ENCODE measurements at places on chromosomes 5 and 9. TPM values are rescaled to one million over a fixed set of nuclear protein-coding genes. Genes with fewer than 3 reads are reported as not detected.

The ADRB2 gene
- total RNA-seq: 6.7 TPM

The IL13 gene
- total RNA-seq: not detected

The SOX30 gene
- 0.13 TPM for total RNA-seq

The MEGF10 gene
- 8.2 TPM for total RNA-seq

The FBP1 gene
- 13.6 TPM for total RNA-seq

The TEX48 gene
- total RNA-seq: not detected

The CLK4 gene
- 52.8 TPM for total RNA-seq

The LRRC19 gene
- not detected for total RNA-seq

The SAXO1 gene
- total RNA-seq: 0.49 TPM

The HMCN2 gene
- 3.3 TPM for total RNA-seq

The GPR150 gene
- total RNA-seq: 0.49 TPM

The IL33 gene
- total RNA-seq: 61.1 TPM

The LPAR1 gene
- 170 TPM for total RNA-seq

DNA sequence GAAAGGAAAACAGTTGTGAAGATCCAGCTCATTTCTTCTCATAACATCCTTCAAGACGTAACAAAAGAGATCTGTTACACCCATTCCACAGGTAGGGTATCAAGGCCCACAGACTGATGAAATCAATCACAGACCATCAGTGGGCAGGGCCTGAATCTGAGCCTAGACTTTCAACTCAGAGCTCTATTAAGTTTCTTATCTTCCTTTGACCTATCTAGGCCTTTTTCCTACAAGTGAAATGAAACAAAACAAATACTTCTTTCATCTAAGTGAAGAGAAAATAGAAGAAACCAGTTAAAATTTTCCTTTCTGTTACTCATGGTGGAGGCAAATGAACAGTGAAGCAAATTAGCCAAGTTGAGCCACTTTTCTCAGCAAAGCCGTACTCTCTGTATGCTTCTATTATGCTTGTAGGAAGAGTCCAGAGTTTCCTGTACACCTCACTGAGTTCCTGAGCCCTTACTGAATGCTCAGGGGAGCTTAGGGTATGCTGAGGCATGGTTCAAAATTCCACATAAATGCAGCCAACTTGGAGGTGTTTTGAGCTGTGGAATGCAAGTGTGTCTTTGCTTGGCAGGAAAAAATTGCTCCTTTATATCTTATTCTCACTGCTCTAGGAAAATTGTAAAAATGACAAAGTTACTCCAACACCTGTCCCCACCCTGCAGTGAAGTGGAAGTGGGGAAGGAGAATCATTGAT is 91.9 kb downstream of the FEM1C start:
- no peak for DNase-seq

GRCh38 chr9:5450359-5451091 is at the start of gene CD274:
Gene CD274 (plus strand): TSS chr9:5450542. CDS start chr9:5456114, 5,572 bp downstream.
- peak; percentile 89 for DNase-seq

- DNase-seq: no peak
These were observed 144.6 kb upstream of the SLC30A5 start for GRCh38 chr5:68949256-68949655.

- DNase-seq: no peak
These were observed 17.3 kb downstream of the ADGRD2 start for GRCh38 chr9:124467410-124468060.

DNA sequence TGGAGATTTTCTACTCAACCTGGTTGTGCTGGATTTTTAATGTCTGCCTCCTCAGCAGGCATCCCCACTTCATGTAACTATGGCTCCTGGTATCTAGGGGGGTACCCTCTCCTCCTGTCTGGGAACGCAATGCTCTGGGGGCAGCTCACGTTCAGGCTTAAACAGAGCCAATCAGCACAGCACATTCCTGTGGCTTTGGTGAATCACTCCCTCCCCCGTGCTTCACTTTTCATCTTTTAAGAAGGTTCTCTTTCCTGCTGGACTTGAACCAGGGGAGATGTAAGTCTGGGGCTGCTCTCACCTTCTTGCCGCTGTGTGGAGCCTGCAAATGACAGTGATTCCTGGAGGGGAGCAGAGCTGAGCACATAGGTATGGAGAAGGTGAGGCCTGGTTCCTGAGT is 101.2 kb downstream of the MSX2 start:
- DNase-seq: no peak

- DNase-seq: no peak
These were observed 58.7 kb downstream of the NSUN2 start for GRCh38 chr5:6574111-6574510.

GRCh38 chr9:99595796-99596195 is 225.9 kb upstream of the NR4A3 start:
- DNase-seq: no peak

GRCh38 chr9:71987471-71988371 is 72.7 kb downstream of the C9orf57 start:
- no peak for DNase-seq

DNA sequence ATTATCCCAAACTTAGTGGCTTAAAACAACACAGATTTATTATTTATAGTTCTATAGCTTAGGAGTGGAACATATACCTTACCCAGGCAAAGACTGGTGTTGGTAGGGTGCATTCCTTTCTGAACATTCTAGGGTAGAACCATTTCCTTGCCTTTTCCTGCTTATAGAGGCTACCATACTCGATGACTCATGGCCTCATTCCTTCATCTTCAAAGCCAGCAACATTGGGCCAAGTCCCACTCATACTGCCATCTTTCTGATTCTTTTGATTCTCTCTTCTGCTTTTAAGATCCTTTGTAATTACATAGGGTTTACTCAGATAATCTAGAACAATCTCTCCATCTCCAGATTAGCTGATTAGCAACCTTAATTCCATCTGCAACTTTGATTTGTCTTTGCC is 452.7 kb upstream of the KLF4 start:
- no peak for DNase-seq

- DNase-seq: no peak
These were observed 6.9 kb upstream of the PDCL start for GRCh38 chr9:122835313-122835731.

GRCh38 chr9:5375091-5375490 is 35.4 kb upstream of the RLN1 start:
- no peak for DNase-seq

DNA sequence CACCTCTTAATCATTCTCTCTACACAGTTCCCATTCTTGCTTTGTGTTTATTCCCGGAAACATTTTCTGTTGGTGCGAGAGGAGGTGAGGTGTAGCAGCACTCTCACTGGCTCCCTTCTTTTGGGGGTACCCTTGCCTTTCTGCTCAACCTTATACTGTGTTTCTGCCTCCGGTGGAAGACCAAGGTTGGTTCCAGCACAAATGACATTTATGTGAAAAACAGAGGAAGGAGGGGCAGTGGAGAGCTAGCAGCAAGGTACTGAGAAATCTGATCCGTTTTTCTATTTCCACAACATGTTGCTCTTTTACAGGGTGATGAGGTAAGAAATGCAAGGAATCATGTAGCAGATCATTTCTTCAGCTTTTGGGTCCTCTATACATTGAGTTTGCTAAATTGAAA is 648.0 kb upstream of the DMAC1 start:
- DNase-seq: no peak

DNA sequence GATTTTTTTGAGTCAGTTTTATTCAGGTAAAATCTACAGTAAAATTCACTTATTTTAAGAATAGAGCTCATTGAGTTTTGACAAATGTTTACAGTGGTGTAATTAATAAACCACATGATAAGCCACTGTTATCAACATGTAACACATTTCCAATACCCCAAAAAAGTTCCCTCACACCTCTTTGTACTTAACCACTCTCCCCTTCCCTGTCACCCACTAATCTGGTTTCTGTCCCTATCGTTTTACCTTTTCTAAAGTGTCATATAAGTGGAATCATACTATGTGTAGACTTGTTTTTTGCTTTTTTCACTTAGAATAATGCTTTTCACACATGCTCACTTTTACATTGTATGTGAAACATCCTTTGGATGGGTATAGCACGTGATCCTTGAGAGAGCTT is 127.2 kb downstream of the KDM4C start:
- DNase-seq: no peak

DNA sequence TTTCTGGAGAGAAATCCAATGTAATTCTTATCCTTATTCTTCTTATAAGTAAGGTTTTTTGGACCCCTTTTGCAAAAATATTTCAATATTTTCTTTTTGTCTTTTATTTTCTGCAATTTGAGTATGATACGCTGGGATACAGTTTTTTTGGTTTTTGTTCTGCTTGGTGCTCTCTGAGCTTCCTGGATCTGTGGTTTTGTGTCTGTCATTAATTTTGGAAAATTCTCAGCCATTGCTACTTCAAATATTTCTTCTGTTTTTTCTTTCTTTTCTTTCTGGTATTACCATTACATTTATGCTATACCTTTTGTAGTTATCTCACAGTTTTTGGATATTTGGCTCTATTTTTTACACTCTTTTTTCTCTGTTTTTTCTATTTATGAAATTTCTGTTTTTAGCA is 50.1 kb downstream of the ZNF618 start:
- no peak for DNase-seq

DNA sequence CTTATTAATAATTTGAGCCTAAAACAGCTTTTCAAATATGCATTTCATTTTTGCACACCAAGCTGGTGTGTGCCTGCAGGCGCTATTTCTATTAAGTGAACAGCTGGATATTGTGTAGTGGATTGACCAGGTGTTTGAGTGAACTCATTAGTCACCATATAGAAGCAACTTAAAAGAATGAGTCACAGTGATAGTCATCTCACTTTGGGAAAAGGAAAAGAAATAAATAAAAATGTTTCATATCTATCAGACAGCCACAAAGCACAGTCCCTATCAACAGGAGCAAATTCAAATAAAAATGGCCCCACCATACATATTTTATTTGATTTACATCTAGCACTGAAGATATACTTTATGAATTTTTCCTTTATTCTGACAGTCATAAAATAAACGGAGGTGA is 456.5 kb upstream of the CDH9 start:
- DNase-seq: no peak

DNA sequence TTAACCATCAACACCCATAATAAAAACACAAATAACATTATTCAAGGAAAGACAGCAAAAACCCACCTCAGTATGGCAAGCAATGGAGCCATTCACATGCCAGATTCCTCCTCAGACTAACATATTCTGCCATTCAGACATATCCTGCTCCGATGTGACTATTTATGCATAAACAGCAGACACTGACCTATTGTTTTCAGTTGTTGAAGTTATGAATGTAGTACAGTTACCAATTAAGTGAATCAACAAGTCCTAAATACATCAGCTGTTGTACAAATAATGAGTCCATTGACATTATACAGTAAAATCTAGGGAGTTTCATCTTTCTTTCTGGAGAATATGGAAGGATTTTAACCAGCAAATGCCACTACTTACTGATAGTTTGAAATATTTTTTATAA is 131.7 kb downstream of the DENND1A start:
- DNase-seq: no peak

DNA sequence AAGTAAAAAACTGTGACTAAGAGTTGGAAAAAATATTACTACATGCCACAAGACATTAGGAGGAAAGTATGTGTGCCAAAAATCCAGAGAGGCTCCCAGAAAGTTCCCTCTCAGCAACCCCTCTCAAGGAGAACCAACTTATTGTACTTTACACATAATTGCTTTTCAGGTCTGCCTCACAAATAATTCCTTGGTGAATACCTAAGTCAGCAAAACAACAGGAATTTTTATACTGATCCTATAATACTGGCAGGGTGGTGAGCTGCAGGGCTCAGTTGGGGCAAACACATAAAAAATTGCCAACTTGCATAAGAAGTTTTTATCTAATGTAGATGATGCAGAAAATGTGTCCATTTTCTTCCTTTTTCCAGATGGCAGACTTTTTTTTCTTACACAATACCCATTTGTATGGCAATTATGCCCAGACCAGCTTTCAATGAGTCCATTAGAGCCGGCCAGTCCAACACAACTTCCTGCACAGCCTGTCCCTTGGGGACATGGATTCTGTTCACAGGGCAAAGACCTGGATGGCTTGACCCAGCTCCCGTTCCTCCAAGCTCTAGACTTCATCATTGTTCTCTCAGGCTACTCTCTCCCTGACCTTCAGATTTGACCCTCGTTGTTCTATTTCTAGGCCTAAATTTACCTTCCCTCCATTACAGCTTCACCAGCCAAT is 31.3 kb downstream of the MARCHF3 start:
- DNase-seq: no peak

- DNase-seq: no peak
These were observed 13.6 kb downstream of the PDE6A start for GRCh38 chr5:149930749-149931574.

- no peak for DNase-seq
These were observed 59.8 kb downstream of the PTCD2 start for GRCh38 chr5:72379936-72380335.

GRCh38 chr5:55934115-55934613 is 60.6 kb downstream of the IL6ST start:
- no peak for DNase-seq

GRCh38 chr5:99030906-99031440 is 102.2 kb upstream of the CHD1 start:
- no peak for DNase-seq

GRCh38 chr9:97046228-97046627 is 7.3 kb upstream of the CTSV start:
- no peak for DNase-seq

DNA sequence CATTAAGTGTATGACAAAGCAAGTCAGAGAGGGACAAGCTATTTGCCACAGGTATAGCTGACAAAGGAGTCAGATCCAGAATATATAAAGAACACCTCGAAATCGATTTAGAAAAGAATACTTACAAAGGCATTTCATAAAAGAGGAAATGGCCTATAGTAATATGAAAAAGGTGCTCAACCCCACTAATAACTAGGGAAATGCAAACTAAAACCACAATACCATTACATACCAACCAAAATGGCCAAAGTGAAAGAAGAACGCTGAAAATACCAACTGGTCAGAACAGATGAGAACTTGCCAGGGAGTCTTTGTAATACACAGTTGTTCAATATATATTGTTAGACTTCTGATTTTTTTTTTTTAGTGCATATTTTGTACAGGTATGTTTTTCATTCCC is 152.9 kb downstream of the CDC42SE2 start:
- no peak for DNase-seq

DNA sequence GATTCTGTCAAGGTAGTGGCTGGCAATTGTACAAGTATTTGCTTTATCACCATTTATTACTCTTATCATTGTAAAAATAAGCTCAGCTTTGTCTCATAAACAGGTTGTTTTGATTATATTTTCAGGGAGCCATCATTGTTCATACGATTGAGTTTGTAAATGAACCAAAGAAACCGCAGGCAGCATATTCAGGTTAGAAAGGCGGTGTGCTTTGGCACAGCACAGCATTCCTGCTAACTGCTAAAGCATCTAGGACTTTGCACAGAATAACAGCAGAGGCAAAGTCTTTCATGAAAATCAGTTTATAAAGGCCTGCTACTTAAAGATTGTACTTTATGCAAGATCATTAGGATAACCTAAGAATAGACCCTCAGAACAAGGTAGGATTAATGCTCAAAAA is 281.5 kb upstream of the SLC24A2 start:
- DNase-seq: no peak

- DNase-seq: no peak
These were observed 2.4 kb upstream of the RNF145 start for GRCh38 chr5:159211729-159212174.

Measured in sciatic nerve (tissue), 2 donors.